ENCODE measurements at places on chromosomes 2 and 18. TPM values are rescaled to one million over a fixed set of nuclear protein-coding genes. Genes with fewer than 3 reads are reported as not detected.
A peak's percentile ranks its signal among the peaks of the same experiment; 100 is the strongest.

GRCh38 chr2:95294579-95295250 lies 2.4 kb upstream of the KCNIP3 start:
- no peak for DNase-seq
- no peak overlapping the region for H3K4me3 ChIP-seq
- H3K27me3 ChIP-seq, result no peaks in the 10 kb centered on the region
- no peaks in the 10 kb centered on the region for H3K36me3 ChIP-seq

GRCh38 chr2:23486684-23487075 lies 101.7 kb downstream of the KLHL29 start:
- H3K36me3 ChIP-seq, result no peaks in the 10 kb centered on the region
- H3K4me1 ChIP-seq, result no peaks in the 10 kb centered on the region
- peak; percentile 13 for DNase-seq
- no peak overlapping the region for H3K4me3 ChIP-seq

- no peak overlapping the region for H3K4me3 ChIP-seq
- no peak overlapping the region for H3K27ac ChIP-seq
- no peaks in the 10 kb centered on the region for H3K27me3 ChIP-seq
- DNase-seq, result no peak
- no peaks in the 10 kb centered on the region for H3K4me1 ChIP-seq
These were observed 32.7 kb upstream of the GPC1 start for GRCh38 chr2:240402566-240403272.

DNA sequence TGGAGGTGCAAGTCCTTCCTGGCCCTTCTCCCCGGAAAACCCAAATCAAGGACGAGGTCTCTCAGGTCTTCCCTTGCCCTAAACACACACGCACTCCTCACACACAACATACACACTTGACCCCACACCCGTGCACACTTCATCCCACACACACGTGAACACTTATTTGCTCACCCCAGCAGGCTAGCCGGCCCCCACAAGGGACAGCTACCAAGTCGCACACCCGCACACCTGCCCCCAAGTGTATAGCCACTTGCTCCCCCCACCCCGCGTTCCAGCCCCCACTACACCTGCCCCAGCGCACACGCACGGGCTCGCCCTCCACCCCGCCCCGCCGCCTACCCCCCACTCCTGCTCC lies 359 bp downstream of the TGFBRAP1 start:
- H3K27me3 ChIP-seq, result no peaks in the 10 kb centered on the region
- H3K27ac ChIP-seq, result peak overlapping the region; percentile 79
- H3K36me3 ChIP-seq, result no peaks in the 10 kb centered on the region
- H3K4me1 ChIP-seq, result peaks cover 19% of the 10 kb centered on the region
- DNase-seq, result peak; percentile 26
- H3K4me3 ChIP-seq, result peak overlapping the region; percentile 52

DNA sequence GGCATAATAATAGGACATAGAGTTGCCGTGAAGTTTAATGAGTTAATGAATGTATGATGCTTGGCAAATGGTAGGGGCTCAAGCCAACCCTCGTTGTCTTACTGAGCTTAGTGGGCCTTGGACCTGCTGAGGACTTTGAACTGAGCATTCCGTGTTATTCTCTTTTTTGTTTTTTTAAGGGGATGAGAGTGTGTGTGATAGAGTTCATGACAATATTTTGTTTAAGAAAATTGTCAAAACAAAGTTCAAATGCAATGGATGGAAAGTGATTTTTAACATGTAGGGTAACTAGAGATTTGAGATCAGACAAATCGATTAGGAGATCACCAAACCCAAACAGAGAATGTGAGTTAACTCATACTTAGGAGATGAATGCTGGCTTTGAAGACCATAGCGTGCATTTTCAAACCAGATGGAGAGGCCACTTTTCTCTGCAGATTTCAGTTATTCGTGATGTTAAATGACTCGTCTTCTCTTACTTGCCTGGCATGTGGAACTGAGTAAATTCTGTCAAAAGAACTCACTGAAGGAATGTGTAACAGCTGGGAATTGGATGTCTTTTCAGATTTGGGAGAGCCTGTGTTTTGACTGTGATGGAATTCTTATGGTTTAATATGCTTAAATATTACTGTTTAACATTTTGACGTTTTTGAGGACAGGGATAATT lies 88.7 kb downstream of the NEDD4L start:
- H3K27ac ChIP-seq, result no peak overlapping the region
- H3K36me3 ChIP-seq, result no peaks in the 10 kb centered on the region
- DNase-seq, result no peak
- no peak overlapping the region for H3K4me3 ChIP-seq
- peaks cover 24% of the 10 kb centered on the region for H3K4me1 ChIP-seq

DNA sequence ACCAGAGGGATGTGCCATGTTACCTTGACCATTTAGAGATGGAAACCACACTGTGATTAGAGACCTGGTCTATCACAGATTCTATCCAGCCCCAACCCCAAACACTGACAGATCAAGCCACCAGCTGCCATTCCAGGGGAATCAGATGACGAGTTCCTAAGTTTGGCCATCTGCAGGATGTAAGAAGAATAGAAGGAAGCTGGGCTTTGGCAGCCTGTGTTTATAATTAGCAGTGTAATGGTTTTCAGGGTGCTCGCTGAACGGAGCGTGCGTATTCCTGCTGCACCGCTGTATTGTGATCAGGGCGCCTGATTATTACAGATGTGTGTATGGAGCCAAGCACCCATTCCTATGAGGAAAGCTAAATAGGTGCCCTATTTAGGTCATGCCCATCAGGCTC lies 138.1 kb downstream of the LRRC30 start:
- no peaks in the 10 kb centered on the region for H3K36me3 ChIP-seq
- H3K27me3 ChIP-seq, result no peaks in the 10 kb centered on the region
- DNase-seq, result no peak

DNA sequence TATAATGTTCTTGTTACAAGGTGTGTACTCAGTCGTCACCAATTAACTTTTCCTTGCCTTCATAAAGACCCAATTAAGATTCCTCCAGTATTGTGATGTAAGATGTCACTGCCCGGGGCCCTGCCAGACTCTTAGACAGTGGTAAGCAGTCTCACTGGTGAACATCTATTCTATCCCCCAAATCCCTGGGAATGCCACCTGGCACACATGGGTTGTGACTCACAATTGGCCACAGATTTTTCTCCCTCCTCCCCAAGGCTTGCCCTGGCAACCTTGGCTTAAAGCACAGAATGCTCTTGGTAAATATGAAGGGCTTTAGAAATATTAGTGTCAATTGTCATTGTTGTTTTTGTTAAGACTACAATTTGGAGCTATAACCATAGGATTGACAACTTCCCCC lies 287.9 kb downstream of the ETAA1 start:
- no peaks in the 10 kb centered on the region for H3K27me3 ChIP-seq
- no peak overlapping the region for H3K4me3 ChIP-seq

DNA sequence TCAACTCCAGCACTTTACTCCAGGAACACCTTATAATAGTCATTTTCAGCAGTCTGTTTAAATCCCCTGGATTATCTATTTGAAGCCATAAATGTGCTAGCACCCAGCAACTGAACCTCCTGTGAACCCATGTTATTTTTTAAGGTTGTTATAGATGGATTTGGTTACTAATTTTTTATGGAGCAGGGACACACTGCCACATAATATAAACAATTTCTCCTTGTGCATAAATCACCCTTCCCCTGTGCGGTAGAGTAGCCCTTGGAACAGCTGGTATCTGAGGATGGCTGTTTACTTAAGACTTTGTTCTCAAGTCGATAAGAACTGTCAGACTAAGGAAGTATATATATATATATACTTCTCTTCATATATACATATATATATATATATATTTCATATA lies 367.4 kb downstream of the EPHA4 start:
- H3K27me3 ChIP-seq, result no peaks in the 10 kb centered on the region
- no peak for DNase-seq
- peaks cover 28% of the 10 kb centered on the region for H3K4me1 ChIP-seq
- no peak overlapping the region for H3K27ac ChIP-seq
- no peak overlapping the region for H3K4me3 ChIP-seq
- H3K36me3 ChIP-seq, result no peaks in the 10 kb centered on the region

DNA sequence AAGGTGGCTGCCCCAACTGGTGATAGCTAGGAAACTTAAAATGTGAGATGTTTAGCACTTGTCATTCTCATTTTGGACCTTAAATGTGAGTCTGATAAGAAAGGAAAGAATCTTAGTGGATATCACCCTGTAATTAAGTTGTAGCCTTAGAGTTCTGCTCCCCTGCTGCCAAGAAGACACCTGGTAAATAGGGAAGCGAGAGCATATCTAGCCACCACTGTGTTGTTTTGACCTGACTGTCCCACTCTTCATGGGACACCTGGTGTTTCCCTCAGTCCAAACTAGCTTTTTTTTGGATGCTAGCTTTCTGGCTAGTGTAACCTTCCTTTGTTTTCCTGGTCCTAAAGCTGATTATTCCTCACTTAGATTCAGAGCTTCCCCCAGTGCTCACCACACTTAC lies 357.6 kb downstream of the RAD51AP2 start:
- H3K27me3 ChIP-seq, result no peaks in the 10 kb centered on the region
- no peak overlapping the region for H3K4me3 ChIP-seq
- H3K27ac ChIP-seq, result no peak overlapping the region
- no peaks in the 10 kb centered on the region for H3K4me1 ChIP-seq

DNA sequence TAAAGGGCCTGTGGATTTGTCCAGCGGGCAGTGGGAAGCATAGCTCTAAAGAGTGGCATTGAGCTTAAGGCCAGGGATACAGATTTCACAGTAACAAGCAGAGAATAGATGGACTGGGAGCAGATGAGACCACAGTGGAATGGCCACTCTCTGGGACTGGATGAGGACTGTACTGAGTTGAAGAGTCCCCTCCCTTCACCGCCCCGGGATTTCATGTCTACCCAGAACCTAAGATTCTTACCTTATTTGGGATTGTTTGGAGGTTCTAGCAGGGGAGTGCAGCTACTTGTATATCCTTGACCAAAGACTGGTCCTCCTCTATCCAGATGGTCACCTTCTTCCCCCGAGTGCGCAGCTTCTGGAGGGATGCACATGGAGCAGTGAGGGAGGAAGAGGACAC lies 28.0 kb upstream of the EFEMP1 start:
- H3K4me1 ChIP-seq, result peaks cover 31% of the 10 kb centered on the region
- no peaks in the 10 kb centered on the region for H3K36me3 ChIP-seq
- DNase-seq, result no peak
- H3K4me3 ChIP-seq, result no peak overlapping the region
- no peak overlapping the region for H3K27ac ChIP-seq

DNA sequence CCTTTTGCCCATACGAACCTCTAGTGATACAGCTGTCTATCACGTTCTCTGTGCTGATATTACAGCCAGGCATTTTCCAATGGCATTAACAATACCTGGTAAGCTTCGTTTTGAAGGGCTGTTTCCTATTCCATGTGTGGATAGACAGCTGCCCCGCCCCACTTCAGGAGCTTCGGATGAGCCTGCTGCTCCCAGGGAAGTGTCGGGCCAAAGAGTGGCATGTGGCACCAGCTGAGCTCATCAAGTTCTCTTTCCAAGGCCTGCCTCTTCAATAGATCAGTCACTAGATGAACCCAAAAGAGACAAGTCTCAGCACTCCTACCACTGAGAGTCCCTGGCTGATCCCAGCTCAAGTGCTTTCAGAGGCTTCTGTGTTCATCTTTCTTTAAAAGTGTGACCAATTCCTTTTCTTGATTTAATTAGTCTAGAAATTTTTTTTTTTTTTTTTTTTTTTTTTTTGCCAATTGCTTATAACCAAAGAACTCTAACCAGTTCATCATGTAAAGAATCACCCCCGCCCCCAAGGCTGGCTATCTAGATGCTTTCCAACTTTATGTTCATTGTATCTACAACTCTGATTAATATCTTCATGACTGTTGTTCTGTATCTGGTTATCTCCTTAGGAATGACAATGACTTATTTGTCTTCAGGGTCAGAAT lies 46.6 kb downstream of the HDAC4 start:
- no peak overlapping the region for H3K27ac ChIP-seq
- H3K36me3 ChIP-seq, result no peaks in the 10 kb centered on the region
- H3K4me3 ChIP-seq, result no peak overlapping the region
- no peak for DNase-seq

Gene DSG4
- total RNA-seq, result not detected

Gene MERTK
- total RNA-seq, result 23.5 TPM

Gene AQP12B
- total RNA-seq, result not detected

Gene AQP4
- total RNA-seq, result 61.7 TPM

Gene ABHD1
- 1.1 TPM for total RNA-seq
